Mesendoderm (in vitro differentiated cells): ENCODE measurements at places on chromosomes 16 and 17.

- peak; percentile 76 for DNase-seq
Observed at GRCh38 chr17:78484271-78485246, 92.6 kb downstream of the DNAH17 start.

GRCh38 chr17:45138911-45139532, 3.5 kb downstream of the ACBD4 start:
- DNase-seq: peak; percentile 49

GRCh38 chr16:3248596-3248995, 7.8 kb downstream of the MEFV start:
- no peak for DNase-seq

DNA sequence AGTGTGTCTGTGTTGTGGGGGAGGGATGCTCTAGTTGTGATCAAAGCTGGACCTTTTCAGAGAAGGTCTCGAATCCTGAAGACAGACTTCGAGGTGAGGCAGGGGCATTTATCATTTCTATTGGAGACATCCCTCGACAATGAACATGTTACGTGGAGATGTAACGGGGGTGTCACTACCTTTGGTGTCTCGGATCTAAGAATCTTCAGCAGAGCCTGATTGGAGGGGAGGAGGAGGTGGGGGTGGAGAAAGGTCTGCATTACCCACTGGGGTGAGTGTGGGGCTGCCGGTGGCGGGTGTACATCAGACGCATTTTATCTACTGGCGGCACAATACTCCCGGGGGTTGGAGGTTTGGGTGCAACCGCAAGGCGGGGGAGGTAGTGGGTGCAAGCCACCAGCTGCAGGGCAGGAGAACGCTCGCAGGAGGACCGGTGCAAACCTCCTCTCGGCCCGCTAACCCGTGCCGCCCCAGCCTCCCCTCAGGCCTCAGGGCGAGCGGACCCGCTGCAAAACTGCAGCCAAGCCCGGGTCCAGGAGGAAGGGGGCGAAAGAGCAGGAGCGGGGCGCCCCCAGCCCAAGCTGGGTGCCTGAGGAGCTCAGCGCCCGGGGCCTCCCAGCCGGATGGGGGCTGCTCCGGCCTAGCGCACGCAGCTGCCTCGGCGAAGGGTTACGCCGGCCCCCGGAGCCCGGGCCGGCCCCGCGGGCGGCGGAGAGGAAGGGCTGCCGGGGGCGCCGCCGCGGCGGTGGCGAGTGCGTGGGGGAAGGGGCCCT, 735 bp downstream of the ZNF652 start:
- DNase-seq: peak; percentile 61

DNA sequence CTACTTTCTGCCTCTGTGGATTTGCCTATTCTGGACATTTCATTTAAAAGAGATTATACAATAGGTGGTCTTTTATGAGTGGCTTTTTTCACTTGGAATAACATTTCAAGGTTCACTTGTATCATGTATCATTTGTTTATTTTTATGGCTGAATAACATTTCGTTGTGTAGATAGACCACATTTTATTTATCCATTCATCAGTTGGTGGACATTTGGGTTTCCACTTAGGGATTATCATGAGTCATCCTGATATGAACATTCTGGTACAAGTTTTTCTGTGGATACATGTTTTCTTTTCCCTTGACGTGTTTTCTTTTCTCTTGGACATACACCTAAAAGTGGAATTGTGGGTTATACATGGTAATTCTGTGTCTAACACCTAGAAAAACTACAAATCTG, 25.3 kb downstream of the PRSS54 start:
- no peak for DNase-seq

- DNase-seq: peak; percentile 30
Observed at GRCh38 chr17:80443916-80444643, 29.1 kb downstream of the ENDOV start.

DNA sequence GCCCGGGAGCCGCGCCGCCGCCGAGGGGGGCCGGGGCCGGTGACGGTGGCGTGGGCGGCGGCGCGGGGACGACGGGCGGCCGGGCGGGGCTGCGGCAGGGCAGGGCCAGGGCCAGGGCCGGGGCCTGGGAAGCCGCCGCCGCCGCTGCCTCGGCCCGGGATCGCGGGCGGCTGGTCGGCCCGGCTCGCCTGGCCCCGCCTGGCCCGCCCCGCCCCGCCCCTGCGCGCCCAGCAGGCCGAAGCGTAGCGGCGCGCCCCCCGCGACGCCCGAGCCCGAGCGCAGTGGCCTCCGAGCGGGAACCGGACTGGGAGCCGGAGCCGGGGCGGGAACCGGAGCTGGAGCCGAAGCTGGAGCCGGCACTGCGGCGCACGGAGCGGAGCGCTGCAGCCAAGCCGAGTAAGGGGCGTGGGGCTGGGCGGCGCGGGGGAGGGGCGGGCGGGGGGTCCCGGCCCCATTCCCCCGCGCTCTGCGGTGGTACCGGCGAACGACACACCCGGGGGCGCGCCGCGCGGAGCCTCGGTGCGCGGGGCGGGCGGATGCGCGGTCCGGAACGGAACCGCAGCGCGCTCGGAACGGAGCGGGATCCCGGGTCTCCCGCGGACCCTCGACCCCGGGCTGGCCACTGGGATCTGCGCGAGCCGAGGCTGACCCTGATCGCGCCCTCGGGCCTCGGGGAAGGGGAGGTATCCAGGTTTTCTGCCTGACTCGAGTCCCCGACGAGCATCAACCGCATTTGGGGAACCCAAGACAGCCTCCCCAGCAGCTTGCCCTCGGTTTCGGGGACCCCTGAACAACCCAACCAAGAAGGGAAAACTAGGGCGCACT, at the start of gene BEAN1:
Gene BEAN1 (plus strand): TSS at position 260 of the 825 bp plus-strand sequence. CDS start 10,382 bp downstream, outside the sequence.
- no peak for DNase-seq

- no peak for DNase-seq
Observed at GRCh38 chr17:13475574-13476223, 126.0 kb downstream of the HS3ST3A1 start.

DNA sequence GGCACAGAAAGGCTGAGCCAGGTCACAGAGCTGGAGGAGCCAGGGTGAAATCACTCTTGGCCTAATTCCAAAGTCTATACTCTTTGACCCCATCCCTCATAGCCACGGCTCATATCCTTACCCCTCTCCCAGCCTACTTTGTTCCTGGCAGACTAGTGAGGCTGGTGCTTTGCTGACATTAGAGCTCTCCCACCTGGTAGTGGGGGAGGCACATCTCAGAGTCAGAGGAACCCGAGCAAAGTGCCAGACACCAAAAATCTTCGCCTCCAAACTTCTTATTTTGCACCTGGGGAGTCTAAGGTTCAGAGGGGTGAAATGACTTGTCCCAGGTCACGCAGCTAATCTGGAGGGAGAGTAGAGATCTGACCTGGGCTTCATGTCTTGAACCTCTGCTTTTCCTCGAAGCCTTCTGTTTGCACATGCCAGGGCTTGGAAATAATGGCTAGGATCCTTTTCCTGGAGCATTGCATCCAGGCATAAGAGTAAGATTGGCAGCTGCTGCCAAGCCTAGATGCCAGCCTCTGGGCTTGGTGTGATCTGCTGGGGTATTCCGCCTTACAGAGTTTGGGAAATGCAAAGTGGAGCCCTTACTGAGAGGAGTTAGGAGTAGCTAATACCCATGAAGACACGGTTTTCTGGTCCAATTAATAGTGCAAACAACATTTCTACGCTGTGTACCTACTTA, 126.9 kb downstream of the SPACA3 start:
- no peak for DNase-seq

DNA sequence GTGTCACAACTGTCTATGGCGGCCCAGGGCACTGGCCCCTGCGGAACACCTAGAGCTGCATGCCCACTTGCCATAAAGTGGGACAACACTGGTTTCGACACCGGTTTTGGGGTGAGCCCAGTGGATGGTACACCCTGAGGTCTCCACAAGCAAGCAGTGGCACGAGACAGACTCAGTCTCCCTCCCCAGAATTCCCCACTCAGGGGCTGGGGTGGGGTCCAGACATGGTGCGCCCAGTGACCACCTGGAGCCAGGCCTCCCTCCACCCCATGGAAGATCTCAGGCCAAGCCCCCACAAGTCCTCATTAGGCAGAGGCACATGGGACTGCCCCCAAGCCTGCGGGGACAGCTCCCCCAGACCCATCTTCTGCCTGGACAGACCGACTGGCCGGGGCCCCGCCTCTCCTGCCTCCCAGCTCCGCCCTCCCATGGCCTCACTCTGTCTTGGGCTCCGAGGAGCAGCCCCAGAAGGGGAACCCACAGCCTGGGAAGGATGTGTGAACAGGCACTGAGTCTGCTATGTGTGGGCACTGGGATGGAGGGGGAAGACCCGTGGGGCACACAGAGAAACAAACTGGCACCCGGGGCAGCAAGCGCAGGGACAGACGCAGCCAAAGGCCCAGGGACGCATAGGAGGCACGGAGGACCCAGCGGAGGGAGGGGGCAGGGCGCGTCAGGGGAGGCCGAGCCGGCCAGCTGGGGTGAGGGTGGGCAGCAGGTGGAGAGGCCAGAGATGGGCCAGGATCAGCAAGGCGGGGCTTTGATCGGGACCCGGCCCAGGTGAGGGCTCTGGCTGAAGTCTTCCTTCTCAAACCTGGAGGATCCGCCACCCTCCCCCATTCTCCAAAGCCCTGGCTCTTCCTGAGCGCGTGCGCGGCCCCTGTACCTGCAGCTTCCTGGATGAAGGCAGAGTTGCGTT, 2.8 kb downstream of the TEPSIN start:
- no peak for DNase-seq

- DNase-seq: no peak
Observed at GRCh38 chr17:35023538-35023937, 40.0 kb downstream of the RFFL start.

DNA sequence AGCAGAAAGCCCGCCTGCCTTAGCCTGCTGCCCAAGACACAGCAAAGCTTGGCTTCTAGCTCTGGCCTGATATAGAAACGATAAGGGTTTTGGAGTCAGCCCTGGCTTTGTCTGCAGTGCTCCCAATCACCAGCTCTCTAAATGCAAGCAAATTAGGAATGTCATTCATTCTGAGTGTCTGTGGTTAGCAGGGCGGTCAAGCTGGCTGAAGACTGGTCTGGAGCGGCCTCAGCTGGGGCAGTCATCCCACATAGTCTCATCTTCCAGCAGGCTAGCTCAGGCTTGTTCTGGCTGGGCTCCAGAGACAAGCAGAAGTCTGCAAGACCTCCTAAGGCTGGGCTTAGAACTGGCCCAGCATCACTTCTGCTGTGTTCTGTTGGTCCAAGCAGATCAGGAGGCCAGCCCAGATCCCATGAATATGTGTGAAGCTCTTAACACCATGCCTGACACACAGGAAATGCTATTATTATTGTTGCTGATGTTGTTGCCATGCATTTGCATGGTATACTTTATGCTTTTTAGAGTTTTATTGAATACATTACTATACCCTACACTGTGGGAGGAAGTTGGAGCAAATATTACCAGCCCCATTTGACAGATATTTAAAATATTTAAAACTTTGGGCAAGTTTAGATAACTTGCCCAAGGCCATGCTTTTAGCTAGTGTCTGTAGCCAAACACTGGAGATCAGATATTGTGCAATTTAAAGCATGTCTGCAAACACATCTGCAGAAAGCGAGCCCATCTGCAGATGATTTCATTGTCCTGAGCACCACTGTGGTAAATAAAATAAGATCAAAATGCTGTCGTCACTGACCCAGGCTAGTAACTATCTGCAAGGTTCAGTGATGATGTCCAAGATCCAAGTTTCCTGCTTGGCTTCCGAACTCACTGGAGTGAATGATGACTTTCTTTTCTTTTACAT, 24.8 kb downstream of the TMC7 start:
- DNase-seq: peak; percentile 7
